ENCODE measurements at places on chromosomes 11 and 22.

GRCh38 chr22:19358195-19358594, 66.7 kb upstream of the CLTCL1 start:
- DNase-seq, result no peak

DNA sequence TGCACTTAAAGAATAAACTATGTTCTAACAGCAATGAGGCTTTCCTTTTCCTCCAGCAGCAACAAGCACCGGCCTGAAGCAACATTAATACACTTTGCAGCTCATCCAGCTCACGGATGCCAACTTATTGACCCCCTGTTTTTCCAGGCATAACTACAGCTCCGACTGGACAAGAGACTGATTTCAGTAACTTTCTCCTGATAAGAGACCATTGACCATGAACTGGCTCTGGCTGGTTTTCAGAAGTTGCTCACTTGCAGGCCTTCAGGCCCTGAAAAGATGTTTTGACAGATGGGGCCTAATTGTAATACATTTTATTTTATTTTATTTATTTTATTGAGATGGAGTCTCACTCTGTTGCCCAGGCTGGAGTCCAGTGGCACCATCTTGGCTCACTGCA, 27.5 kb downstream of the GGT5 start:
- DNase-seq, result no peak

GRCh38 chr11:116736763-116737162, 36.0 kb downstream of the BUD13 start:
- DNase-seq, result no peak

DNA sequence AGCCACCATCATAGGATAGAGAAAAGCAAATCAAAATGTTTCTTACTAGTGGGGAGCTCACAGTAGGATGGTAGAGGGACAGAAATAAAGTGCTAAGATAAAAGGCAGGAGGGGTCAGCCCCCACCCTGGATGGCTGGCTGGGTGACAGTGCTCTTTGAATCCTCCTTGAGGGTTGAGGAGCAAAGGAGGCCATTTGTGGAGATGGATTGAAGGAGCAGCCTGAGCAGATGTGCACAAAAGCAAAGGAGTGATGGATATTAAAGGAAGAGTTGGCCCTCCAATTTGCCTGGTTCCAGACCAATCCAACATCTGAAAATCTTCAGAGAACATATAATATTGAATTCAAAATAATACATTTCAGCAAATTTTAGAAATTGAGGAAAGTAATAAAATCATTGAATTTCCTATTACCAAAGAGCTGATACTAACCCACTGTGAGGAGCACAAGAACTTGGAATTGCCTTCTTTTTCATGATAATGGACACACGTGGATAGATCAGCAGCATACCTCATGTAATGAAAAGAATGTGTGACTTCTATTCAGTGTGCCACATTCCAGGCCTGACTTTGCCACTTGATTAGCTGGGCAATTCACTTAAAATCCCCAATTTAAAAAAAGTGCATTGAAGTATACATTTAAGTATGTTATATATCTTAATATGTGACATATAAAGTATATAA, 287.0 kb downstream of the FAT3 start:
- DNase-seq, result no peak

DNA sequence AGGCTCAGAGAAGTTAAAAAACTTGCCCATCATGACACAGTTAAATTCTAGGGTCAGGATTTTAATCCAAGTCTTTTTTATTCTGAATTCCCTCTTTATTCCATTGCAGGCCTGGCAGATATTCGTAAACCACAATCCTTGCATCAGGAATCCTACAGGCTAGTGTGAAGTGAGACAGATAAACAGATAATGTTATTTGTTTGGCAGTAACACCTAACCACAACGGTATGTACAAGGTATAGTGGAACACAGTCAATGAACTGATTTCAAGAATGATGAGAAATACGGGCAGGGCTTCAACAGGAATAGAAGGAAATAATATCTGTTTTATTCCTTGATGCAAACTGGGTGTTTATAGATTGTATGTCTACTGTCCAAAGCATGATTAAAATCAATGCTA, 32.0 kb upstream of the NARS2 start:
- DNase-seq, result no peak

GRCh38 chr11:1668911-1669473, 28.0 kb upstream of the KRTAP5-6 start:
- DNase-seq, result no peak

DNA sequence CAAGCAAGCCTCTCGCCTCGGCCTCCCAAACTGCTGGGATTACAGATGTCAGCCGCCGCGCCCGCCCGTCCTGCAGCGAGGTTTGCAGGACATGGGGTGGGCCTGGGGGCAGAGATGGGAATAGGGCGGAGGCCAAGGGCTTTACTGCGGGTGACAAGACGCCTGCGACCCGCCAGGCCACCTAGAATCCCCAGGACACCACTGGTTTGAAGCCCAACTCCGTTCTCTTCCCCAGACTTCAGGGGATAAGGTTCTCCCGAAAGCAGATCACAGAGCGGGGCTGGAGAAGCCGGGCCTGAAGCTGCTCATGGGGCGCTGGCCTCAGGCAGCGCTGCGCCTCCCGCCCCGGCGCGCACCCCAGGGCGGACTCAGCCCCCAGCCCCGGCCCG, 354 bp downstream of the POLR2L start:
- no peak for DNase-seq

- no peak for DNase-seq
Observed at GRCh38 chr22:30150212-30150611, 69.9 kb downstream of the HORMAD2 start.

- DNase-seq, result no peak
Observed at GRCh38 chr11:61357894-61358239, 3.8 kb downstream of the CYB561A3 start.

DNA sequence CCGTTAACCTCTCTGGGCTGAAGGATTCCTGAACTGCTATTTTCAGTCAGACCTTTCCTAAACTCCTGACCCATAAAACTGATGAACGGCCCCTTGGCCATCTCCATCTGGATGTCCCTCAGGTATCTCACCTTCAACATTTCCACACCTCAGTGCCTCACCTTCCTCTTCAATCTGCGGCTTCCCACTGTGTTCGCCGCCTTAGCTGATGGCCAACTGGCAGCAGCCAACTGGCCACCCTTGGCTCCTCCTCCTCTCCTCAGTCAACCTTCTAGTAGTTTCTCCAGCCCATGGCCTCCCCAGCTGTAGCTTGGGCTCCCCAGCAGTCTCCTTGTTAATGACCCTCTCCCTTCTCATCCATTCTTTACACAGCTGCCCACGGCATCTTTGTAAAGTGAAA, 55.0 kb upstream of the PHOX2A start:
- no peak for DNase-seq

GRCh38 chr11:2760196-2760871, 60.5 kb upstream of the KCNQ1OT1 start:
- no peak for DNase-seq
